T-cell (primary cell): ENCODE measurements at places on chromosomes 2 and 18.

DNA sequence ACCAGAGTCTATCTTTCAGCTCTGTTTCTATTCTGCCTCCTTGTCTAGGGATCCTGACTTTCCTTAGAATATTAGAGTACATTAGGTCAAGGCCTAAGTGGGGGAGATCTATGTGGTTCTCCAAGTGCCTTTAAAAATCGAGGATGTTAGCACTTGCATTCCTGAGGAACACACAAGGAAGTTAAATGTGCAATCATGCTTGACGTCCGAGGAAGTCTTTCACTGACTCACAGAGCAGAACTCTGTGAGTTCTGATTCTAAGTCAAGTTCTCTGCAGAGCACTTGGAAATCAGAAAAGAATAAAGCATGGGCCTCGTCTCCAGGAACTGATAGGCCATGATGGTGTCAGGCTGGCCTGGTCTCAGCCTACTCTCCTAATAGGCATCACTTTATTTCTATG lies 17.2 kb downstream of the FHOD3 start:
- no peaks in the 10 kb centered on the region for H3K36me3 ChIP-seq
- no peak overlapping the region for H3K4me3 ChIP-seq
- no peak overlapping the region for H3K27ac ChIP-seq
- H3K27me3 ChIP-seq: no peaks in the 10 kb centered on the region
- no peak for DNase-seq

DNA sequence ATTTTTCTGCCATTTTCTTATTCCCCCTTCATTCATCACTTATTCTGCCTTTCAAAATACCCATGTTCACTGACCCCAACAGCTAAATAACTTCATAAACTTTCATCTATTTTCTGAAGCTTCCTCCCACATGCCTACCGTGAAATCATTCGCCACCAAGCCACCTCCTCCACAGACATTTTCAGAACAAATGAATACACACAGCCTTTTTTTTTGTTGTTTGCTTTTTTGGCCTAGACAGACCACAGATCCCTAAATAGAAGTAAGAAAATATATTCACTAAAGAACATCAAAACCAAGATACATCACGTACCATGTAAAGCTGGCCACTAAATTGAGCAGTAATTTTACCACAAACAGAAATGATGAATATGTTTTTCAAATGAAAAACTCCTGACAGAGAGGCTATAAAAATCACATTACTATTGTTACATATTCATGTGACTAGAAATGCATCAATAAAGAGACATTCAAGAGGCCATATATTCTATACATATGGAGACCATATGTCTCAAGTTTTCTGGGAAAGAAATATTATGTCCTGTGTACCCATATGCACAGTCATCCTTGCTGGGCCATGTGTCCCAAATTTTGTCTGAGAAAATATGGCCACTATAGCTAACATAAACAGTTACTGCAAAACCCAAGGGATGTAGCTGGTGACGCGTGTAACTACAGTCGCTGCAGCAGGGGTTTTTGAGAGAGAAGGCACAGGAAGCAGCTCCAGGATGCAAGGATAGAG lies 200.3 kb downstream of the FBXO15 start:
- H3K4me3 ChIP-seq: no peak overlapping the region
- no peak overlapping the region for H3K27ac ChIP-seq
- no peaks in the 10 kb centered on the region for H3K4me1 ChIP-seq
- no peaks in the 10 kb centered on the region for H3K27me3 ChIP-seq
- no peaks in the 10 kb centered on the region for H3K36me3 ChIP-seq
- no peak for DNase-seq

DNA sequence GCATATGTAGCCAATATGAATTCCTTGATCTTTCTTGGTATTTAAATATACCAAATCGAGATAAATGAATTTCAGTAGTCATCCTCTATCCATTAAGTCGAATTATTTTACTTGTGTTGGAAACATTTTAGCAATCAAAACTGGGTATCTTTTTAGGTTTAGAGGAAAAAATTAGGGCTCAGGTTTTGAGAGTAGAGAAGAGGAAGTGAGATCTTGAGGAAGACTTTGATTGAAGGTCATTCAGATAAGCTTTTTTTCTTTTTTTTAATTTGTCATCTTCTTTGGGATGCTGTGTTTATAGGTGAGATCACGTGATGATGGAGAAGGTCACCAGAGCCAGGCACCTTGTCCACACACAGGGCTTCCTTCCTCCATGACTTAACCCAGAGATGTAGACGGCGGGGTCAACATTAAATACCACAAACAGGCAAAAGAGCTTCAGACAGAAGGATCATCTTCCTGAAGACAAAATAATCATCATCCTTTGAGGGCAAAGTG lies 750.1 kb downstream of the RNF144A start:
- H3K27me3 ChIP-seq: no peaks in the 10 kb centered on the region
- H3K4me1 ChIP-seq: peaks cover 7% of the 10 kb centered on the region
- H3K4me3 ChIP-seq: no peak overlapping the region
- H3K27ac ChIP-seq: no peak overlapping the region

DNA sequence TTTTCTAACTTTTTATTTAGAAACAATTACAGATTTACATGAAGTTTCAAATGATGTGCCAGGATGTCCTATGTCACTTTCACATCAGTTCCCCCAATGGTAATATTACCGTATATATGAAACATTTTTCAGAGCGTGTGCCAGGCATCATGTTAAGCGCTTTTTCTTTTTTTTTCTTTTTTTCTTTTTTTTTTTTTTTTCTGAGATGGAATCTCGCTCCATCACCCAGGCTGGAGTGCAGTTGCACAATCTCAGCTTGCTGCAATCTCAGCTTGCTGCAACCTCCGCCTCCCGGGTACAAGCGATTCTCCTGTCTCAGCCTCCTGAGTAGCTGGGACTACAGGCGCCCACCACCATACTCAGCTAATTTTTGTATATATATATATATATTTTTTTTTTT lies 5.6 kb upstream of the PPP4R1 start:
- no peak for DNase-seq
- H3K27me3 ChIP-seq: no peaks in the 10 kb centered on the region
- H3K4me3 ChIP-seq: no peak overlapping the region
- peaks cover 2% of the 10 kb centered on the region for H3K4me1 ChIP-seq

DNA sequence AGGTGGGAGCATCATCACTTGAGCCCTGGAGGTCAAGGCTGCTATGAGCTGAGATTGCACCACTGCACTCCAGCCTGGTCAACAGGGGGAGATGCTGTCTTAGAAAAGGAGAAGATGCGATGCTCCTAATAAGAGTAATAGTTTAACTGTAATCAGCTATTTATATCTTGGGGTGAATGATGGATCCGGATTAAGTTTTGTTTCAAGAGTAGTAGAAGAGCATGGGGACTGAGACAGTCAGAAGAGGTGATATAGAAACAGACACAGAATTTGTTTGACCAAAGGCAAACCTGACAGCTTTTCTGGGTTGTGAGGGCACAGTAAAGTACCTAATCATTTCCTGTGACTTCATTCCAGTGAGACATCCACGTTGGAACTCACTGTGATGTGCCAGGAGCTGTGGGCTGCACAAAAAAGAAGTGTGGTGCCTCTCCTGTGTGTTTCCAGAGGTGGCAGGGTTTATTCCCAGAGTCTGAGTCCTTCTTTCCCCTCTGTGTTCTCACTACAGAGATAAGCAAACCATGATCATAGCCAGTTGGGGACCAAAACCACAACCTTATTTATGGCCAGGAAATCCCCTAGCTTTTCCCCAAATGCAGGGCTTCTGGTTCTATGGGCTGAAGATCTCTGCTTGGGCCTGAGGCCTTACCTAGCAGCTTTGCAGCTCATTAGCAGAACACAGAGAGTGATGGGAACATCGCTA lies 113.7 kb downstream of the XRCC5 start:
- peaks cover under 1% of the 10 kb centered on the region for H3K36me3 ChIP-seq
- H3K27ac ChIP-seq: no peak overlapping the region
- H3K27me3 ChIP-seq: no peaks in the 10 kb centered on the region
- DNase-seq: no peak
- peaks cover 2% of the 10 kb centered on the region for H3K4me1 ChIP-seq
- H3K4me3 ChIP-seq: no peak overlapping the region
